Smooth muscle cell of bladder (primary cell): ENCODE measurements at places on chromosomes 5 and 9. TPM values are rescaled to one million over a fixed set of nuclear protein-coding genes. Genes with fewer than 3 reads are reported as not detected.

The ARHGEF37 gene
- total RNA-seq, result 0.57 and 2.4 TPM in 2 replicates

The TRIM32 gene
- total RNA-seq, result 13.2 and 22.2 TPM in 2 replicates

The IL13 gene
- total RNA-seq, result not detected in 2 replicates

The CATSPER3 gene
- total RNA-seq, result 0.09 and 0.14 TPM in 2 replicates

The DDX4 gene
- not detected in 2 replicates for total RNA-seq

The TTC16 gene
- 0.09 and 0.14 TPM in 2 replicates for total RNA-seq

The MEGF10 gene
- 0.14 TPM in 1 of 2 replicates, not detected in the other for total RNA-seq

The TRPM6 gene
- 0.09 and 0.28 TPM in 2 replicates for total RNA-seq

The PCDHGA8 gene
- 3.0 and 3.3 TPM in 2 replicates for total RNA-seq
